ENCODE measurements at places on chromosomes 11 and 22. TPM values are rescaled to one million over a fixed set of nuclear protein-coding genes. Genes with fewer than 3 reads are reported as not detected.

Gene FAU
- polyA plus RNA-seq: 1,501 TPM

Gene PDGFD
- polyA plus RNA-seq: 3.9 TPM

Gene FOXRED1
- polyA plus RNA-seq: 20.5 TPM

Gene LMO1
- polyA plus RNA-seq: 0.17 TPM

Gene SYNGR1
- 9.5 TPM for polyA plus RNA-seq

- H3K4me1 ChIP-seq: peaks cover 14% of the 10 kb centered on the region
- H3K36me3 ChIP-seq: peaks cover 87% of the 10 kb centered on the region
- no peaks in the 10 kb centered on the region for H3K27me3 ChIP-seq
Observed at GRCh38 chr11:130897262-130898182, 18.8 kb downstream of the SNX19 start.

DNA sequence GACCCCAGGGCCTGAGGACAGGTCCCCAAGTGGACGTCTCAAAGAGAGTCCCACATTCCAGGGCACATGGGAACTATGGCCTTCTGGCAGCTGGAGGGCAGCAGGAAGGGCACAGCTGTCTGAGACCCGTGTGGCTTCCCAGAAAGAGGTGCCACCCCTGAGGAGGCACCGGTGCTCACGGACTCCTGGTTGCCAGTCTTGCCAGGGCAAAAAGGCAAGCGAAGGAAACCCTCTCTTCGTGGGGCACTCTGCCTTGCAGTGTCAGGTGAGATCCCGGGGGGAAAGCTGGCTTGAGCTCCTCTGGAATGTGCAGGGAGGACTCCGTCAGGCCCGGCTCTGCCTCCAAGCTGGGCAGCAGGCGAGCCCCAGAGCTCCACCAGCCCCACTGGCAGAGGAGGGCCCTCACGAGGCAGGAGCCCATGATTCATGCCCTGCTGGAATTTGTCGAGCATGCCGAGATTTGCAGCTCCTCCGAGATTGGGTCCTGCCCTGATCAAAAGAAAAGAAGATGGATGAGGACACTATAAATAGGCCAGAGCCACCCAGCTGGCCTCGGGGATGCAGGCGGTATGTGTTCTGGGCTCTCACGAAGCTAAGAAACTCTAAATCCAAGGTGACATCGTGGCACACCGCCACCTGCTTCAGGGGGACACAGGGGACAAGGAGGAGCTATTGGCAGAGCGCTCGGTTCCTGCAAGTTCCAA is 9.9 kb upstream of the CELSR1 start:
- H3K36me3 ChIP-seq: no peaks in the 10 kb centered on the region
- H3K4me3 ChIP-seq: no peak overlapping the region
- peaks cover 15% of the 10 kb centered on the region for H3K27me3 ChIP-seq
- no peak overlapping the region for H3K27ac ChIP-seq
- no peaks in the 10 kb centered on the region for H3K4me1 ChIP-seq

GRCh38 chr11:31414338-31414737 is 44.7 kb downstream of the DNAJC24 start:
- DNase-seq: no peak
- H3K4me1 ChIP-seq: no peaks in the 10 kb centered on the region
- no peaks in the 10 kb centered on the region for H3K27me3 ChIP-seq
- H3K36me3 ChIP-seq: peaks cover 14% of the 10 kb centered on the region
- no peak overlapping the region for H3K27ac ChIP-seq
- no peak overlapping the region for H3K4me3 ChIP-seq

DNA sequence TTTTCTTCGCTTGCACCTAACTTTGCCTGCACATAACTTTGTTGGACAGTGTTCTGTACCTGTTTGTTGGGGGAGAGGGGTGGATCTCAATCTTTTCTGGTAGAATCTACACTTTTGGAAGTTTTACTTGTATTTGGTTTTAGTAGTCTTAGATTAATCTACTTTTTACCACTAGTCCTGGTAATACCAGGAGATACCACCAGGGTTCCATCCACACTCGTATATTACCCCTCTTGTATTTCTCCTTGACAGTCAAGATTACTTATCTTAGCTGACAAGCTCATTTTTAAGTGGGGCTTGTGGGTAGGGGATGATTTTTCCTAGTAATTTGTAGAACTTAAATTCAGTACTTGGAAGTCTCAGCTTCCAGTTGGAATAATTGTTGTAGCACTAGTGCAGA is 37.3 kb upstream of the TECTA start:
- no peak overlapping the region for H3K27ac ChIP-seq
- no peaks in the 10 kb centered on the region for H3K4me1 ChIP-seq
- peaks cover 3% of the 10 kb centered on the region for H3K36me3 ChIP-seq
- H3K27me3 ChIP-seq: no peaks in the 10 kb centered on the region
- H3K4me3 ChIP-seq: no peak overlapping the region

GRCh38 chr11:12239804-12240371 is 129.5 kb downstream of the MICAL2 start:
- H3K27me3 ChIP-seq: no peaks in the 10 kb centered on the region
- H3K4me1 ChIP-seq: peaks cover 23% of the 10 kb centered on the region
- H3K27ac ChIP-seq: no peak overlapping the region
- DNase-seq: no peak
- H3K4me3 ChIP-seq: no peak overlapping the region

GRCh38 chr11:35007277-35007676 is 90.9 kb downstream of the PDHX start:
- H3K27me3 ChIP-seq: no peaks in the 10 kb centered on the region
- H3K4me3 ChIP-seq: no peak overlapping the region
- no peak for DNase-seq
- H3K36me3 ChIP-seq: no peaks in the 10 kb centered on the region
- peaks cover 6% of the 10 kb centered on the region for H3K4me1 ChIP-seq
- no peak overlapping the region for H3K27ac ChIP-seq
